MCF 10A (cell line): ENCODE measurements at places on chromosomes 6 and 20. TPM values are rescaled to one million over a fixed set of nuclear protein-coding genes. Genes with fewer than 3 reads are reported as not detected.

- no peak for DNase-seq
These were observed 5.8 kb upstream of the FAM83D start for GRCh38 chr20:38920411-38920810.

- peak; percentile 78 for DNase-seq
These were observed 32.8 kb downstream of the TNXB start for GRCh38 chr6:32076321-32076809.

GRCh38 chr6:13362412-13362811 is 34.1 kb upstream of the TBC1D7 start:
- DNase-seq: no peak

DNA sequence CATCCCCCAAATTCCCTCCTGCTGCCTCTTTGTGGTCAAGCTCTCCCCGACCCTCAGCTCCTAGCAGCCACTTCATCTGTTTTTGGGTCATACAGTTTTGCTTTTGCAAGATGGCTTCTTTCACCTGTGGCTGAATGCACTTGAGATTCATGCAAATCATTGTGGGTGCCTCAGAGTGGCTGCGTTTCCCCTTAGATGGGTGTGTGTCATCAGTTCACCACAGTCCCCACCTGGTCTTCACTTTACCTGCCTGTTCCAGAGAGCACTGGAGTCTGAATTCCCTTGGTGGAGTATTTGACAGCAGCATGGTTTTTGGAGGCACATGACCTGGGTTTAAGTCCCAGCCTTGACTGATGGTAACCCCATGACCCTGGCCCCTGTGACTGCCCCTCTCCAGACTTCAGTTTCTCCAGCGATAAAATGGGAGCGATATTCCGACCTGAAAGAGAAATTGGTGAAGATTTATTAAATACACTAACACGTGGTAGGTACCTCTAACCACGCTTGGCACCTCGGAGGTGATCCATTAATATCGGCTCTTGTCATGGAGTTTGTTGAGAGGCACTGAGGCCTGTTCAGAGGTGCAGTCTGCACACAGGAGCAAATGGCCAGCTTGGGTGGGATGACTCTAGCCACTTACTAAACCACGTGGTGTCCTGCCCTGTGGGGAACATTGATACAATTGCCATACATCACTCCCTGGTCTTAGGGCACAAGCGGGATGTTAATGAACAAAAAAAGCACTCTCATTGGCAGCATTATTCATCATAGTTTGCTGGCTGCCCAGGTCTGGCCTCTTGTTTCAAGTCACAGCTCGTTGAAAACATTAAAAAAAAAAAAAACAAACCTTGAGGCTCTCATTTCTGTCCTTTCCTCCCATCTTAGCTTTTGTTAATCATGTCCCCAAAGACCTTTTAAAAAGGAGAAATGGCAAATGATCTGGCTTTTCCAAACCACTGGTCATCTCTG is 167.2 kb upstream of the KCNG1 start:
- DNase-seq: no peak

DNA sequence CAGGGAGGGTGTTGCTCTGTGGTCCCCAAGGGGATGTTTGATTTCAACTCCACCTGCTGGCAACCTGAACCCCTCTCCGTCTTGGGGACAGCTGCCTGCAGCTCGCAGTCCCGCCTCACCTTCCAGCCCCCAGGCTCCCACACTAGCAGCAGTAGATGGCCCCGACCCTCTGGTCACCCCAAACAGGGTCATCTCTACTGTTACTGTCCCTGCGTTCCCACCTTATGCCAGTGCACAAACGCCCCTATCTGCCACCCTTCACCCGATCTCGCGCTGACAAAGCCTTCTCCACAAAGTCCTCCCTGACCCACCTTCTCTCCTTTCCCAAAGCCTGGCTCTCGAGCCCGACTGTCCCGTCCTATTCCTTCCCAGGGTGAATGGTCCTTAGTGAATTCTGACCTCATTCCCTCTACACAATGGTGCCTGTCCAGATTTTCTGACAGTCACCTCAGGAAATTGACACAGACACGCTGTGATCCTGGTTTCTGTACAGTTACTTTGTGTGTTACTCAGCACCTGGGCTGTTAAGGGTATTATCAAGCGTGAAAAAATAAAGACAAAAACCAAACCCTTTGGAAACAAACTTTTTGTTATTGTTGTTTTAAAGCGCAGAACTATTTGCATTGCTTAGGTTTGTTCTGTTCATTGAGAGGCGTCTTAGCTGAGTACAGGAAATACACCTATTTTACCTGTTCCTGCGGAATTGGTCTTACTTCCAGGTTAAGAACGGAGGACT is 728 bp downstream of the FUT9 start:
- DNase-seq: no peak

The RRAGD gene
- total RNA-seq: 0.33 and 0.49 TPM in 2 replicates

DNA sequence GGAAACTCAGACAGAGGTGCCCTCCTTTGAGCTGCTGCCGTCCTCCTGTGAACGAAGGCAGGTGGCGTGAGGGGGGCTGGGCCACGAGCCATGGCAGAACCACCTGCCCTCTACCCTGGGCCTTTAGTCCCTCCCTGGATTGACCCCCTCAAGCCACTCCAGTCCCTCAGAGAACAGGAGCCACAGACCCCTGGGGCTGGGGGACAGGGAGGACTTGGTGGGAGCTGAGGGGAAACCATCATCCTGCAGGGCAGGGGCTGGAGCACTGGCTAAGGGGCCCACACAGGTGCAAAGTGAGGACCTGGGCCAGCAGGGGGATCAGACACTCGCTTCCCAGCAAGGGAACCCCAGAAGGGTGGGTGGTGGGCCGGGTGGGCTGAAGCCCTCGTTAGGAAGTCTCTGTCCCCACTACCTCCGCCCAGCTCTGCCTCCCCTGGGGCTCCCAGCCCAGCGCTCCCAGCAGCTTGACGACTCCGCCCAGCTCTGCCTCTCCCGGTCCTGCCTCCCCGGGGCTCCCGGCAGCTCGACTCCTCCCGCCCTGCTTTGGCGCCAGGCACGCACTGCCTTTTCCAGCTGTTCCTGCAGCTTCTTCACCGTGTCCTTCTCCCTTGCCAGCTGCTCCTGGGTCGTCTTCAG is 44.4 kb downstream of the DSTN start:
- no peak for DNase-seq

The SPAG4 gene
- total RNA-seq: 0.96 and 1.6 TPM in 2 replicates

DNA sequence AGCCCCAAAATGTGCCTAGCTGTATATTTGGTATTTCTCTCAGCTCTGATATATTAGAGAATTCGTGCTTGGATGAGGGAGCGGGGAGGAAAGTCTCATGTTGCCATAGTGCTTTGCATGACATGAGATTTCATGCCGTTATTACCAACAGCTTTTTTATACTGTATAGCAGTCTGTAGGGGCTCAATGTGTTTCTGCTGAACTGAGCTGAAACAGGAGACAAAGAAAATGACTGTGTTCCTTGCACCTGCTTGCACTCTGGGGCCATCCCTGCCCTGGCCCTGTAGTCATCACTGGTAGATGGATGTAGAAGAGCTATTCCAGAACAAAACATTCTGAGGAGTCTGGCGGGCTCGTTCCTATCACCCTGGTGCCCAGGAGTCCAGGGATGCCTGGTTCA is 128.0 kb upstream of the SASH1 start:
- no peak for DNase-seq
